CD4-positive, alpha-beta T cell treated with Interleukin-1 beta for 1 hour (primary cell): ENCODE measurements at places on chromosomes 6 and 20.

GRCh38 chr20:63123331-63123741 is 92.6 kb downstream of the YTHDF1 start:
- no peak for DNase-seq

DNA sequence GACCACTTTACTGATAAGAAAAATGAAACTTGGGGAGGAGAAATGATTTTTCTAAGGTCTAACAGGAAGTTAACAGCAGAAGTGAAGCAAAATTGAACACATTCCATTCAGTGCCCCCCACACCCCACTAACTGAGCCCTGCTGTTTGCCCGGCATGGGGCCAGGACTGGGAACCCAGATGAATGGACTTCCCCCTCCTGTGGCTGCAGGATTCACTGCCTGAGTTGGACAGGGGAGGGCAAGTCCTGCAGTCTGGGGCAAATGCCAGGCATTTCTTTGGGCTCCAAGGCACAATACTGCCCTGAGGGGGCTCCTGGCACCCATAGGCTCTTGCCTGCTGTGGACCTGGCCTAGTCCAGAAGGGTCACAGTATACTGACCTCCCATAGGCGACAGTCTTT is 28.3 kb downstream of the FYN start:
- no peak for DNase-seq

DNA sequence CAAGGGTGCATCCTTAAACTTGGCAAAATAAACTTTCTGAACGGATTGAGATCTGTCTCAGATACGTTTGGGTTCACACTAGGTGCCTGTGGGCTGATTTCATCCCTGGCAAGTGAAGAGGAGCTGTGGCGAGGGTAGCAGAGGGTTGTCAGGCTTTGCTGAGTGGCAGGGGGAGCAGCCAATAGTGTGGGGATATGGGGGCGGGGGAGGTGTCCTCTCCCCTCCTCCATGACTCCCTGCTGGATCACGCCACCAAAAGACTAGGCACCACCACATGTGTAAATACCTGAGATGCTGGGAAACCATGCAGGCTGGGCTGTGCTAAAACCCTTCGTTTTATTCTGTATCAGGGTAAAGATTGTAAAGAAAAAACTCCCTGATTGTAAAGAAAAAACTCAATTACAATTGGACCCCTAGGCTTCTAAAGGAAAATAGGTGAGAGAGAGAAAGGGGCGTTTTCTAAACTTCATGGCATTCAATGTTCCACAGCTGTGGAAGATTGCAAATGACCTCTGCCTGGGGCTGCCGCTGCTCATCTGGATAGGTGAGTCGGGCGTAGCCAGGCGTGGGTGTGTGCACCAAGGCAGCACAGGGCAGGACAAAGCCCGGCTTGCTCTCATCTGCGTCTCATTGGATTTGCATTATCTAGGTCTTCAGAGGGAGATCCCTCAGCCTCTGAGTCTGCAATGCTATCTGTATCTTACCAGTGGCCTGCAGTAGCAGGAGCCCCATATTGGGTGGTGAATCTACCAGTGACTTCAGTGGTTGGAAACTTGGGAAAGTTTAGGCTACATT is 26.9 kb upstream of the ADTRP start:
- no peak for DNase-seq

- DNase-seq, result no peak
Observed at GRCh38 chr20:1087311-1087905, 31.0 kb upstream of the PSMF1 start.

GRCh38 chr20:61052776-61053442 is 199.2 kb upstream of the CDH4 start:
- DNase-seq, result no peak

DNA sequence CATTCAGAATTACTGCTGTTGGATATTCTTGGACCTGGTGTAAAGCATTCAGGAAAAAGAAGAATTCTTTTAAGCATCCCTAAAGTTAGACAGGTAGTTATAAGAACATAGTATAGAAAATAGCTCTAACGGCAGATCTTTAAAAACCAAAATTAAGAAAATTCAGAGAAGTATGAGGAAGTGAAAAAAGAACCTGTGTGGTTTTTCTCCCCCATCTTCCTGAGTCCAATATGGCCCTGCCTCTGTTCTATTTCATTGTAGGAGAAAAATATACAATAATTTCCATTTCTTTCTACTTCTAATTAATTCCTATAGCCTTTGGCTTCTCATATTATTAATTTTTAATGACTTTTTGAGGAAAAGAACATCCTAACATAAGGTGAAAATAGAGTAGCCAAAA is 47.1 kb downstream of the FHL5 start:
- DNase-seq, result no peak

- DNase-seq, result no peak
Observed at GRCh38 chr6:116169880-116170279, 43.9 kb upstream of the COL10A1 start.

DNA sequence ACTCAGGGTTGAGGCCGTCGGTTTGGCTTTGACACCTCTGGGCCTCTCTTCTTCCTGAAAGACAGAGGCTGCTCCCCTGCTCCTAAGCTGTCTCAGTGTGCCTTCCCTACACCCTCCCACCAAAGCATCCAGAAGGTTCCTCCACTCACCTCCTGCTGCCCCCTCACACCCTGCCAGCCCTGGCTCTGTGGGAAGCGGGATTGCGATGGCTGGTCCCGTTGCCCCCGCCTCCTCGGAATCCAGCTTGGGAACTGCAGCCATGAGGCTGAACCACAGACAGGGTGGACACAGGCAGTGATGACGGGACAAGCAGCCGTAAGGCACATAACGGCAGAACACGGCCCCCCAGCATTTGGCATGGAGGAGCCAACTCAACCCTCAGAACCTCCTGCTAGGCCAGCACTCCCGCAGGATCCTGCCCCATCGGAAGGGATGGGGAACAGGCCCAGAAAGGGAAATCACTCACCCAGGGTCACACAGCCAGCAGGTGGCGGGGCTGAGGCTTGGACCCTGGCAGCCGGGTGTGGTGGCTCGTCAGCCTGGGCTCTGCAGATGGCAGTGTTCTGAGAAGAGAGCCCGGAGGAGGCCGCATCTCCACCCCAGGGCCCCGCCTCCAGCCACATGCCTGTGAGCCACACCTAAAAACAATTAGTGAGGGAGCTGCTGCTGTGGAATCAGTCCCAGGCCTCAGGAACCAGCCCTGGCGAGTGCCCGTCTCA is 139.6 kb downstream of the PHACTR3 start:
- no peak for DNase-seq

- DNase-seq, result no peak
Observed at GRCh38 chr6:13548500-13549210, 25.7 kb upstream of the SIRT5 start.

DNA sequence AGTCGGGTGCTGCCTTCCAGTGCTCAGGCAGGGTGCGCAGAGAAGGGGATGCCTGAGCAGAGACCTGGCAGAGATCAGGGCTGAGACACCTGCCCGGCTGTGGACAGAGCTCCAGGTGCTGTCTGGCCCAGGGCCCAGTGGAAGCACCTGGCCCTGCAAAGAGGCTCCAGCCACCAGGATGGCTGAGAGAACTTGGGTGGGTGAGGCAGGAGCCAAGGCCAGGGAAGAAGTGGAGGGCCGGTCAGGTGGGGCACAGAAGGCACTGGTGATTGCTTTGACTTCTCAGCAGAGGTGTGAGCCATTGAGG is 31.2 kb downstream of the PNLDC1 start:
- DNase-seq, result no peak

DNA sequence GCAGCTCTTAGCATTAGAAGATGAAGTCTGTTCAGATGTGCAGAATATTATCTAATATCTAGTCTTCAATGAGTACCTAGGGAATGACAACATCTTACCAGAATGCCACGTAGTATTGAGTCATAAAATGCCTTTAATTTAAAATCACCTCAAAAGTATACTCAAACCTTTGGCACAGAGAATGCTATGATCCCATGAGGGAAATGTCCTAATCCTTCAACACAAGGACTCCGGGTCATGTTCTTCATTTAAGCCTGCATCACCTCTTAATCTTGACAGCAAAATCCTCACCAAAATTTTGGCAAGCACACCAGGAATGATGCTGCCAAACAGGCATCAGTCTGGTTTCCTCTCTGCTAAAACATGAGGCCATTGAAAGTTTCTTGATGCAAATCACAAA is 23.6 kb upstream of the MARCKS start:
- no peak for DNase-seq
